ENCODE measurements at places on chromosomes 16 and 17. TPM values are rescaled to one million over a fixed set of nuclear protein-coding genes. Genes with fewer than 3 reads are reported as not detected.

SLC13A2 gene
- not detected for total RNA-seq

C16orf92 gene
- total RNA-seq = not detected

CNP gene
- 66.1 TPM for total RNA-seq

MYL4 gene
- 1,135 TPM for total RNA-seq

KRT35 gene
- total RNA-seq = not detected

GTF3C1 gene
- total RNA-seq = 135 TPM

SLC13A5 gene
- not detected for total RNA-seq

TPSD1 gene
- total RNA-seq = not detected

CASKIN2 gene
- total RNA-seq = 16.9 TPM

KRT13 gene
- total RNA-seq = not detected

DNA sequence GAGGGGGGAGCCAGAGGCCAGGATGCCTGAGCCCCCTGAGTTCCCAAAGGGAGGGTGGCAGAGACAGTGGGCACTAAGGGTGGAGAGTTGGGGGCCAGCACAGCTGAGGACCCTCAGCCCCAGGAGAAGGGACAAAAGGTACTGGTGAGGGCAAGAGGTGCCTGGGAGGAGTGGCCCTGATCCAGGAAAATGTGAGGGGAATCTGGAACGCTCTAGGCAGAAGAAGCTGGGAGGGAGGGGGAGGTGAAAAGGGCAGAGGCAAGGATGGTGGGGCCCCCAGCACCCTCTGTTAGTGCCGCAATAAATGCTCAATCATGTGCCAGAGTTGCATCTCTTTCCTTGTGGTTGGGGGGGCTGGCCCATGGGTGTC lies 1.1 kb downstream of the TCAP start:
- no peak for DNase-seq

DNA sequence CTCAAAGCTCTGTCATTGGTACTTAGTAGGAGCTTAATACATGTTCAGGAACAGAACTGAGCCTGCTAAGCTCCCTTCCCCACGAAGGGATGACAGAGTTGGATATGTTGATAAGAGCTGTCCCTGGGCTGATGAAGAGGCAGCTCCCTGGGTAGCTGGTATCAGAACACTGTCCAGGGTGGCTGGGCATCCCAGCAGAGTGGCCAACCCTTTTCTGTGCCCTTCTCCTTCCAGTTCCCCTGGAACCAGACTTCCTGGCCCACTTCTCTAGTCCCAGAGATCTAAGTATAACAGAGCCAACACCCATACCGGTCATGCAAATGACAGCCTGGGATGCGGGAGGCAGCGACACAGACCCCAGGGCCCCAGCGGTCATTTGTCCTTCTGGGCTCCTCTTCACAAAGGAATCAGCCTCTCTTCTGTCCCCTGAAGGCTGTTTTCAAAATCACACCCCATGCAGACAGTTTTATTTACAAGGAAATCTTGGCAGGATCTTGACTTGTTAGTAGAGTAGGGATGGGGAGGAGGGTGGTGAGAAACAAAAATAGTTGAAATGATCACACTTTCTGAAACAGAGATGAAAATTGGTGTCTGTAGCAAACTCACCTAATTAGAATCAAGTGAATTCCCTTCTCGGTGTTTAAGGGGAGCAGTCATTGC lies 1.4 kb upstream of the RHBDL3 start:
- DNase-seq = no peak

DNA sequence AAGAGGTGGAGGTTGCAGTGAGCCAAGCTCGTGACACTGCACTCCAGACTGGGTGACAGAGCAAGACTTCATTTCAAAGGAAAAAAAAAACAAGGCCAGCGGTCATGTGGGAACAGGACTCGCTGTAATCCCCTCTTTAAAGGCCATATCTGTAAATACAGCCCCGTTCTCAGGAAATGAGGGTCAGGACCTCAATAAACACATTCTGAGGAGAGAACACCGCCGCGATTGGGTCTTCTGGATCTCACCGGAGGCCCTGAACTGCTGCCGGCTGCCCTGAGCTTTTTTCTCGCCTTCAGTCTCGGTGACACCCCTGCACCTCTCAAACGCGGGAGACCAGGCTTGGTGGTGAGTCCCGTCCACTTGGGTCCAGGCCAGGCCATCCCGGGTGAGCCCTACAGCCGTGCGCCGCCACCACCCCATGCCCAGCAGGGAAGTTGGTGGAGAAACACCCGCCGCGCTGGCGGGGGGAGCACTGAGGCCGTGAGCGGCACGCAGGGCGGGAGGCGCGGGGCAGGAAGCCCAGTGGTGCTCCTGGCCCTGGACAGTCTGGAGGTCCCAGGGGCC lies 28.4 kb downstream of the SLC25A10 start:
- no peak for DNase-seq

DNA sequence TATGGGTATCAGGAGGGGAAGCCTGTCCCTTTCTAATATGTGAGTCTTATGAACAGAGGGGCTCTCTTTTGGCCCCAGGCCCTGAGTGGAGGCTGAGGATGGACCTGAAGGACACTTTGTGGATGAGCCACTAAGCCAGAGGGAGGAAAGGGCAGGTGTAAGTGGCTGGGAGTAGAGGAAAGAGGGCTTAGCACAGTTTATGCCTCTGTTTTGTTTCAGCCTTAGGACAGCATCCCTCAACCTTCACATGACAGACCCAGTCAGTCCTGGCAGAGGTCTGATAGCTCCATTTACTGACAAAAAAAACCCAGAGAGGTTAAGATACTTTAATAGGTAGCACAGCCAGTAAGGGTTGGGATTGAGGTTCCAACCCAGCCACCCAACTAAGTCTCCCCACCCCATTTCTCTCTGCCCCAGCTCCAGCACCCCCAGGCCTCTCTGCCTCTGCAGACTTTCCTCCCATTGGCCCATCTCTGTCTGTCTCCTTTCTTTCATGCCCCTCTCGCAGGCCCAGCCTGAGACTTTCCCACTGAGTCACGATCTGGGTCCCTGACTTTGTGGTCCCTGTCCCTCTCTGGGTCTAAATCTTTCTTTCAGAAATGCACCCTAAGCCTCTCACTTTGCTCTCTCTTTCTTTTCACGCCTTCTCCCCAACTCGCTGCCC lies 4.7 kb upstream of the TBX21 start:
- DNase-seq = no peak

- DNase-seq = no peak
Measured at GRCh38 chr16:19655242-19655777, 62.7 kb downstream of the KNOP1 start.

- DNase-seq = no peak
Measured at GRCh38 chr17:49338883-49339282, 23.2 kb downstream of the ZNF652 start.

GRCh38 chr17:27620721-27621120 lies 10.3 kb upstream of the LGALS9 start:
- no peak for DNase-seq

DNA sequence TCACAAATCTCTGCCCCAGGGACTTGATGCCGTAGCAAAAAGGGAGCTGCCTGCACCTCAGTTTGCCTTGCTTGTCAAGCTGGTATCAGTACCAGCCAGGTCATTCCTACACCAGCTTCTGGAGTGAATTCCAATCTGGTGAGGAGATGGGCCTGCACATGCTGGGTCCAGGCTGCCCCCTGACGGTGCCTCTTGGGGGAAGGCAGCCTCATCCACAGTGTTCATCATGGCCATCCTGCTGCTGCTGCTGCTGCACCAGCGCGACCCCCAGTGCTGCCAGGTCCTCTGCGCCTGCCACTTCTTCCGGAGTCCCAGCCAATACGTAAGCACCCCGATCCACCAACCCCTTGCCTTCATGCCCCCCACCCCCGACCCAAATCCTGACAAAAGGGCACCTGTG lies 8.3 kb downstream of the MRPL27 start:
- peak; percentile 24 for DNase-seq

DNA sequence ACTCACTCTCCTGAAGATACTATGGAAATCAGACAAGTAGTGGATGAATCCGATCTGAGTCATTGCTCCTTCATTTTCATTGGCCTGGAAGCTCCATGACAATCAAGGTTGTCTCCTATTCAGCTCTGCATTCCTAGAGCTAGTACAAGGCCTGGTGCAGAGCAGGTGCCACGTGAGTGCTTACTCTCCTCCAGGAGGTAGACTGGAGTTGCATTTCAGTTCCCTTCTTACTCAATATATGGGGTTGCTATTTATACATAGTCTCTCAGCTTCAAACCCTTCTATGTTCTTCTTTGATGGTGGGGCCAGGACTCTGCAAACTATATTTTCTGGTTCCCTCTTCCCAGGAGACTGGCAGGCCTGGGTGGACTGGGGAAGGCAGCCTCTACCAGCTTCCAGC lies 148.3 kb downstream of the ASIC2 start:
- no peak for DNase-seq

GRCh38 chr16:1964506-1965395 lies at the start of gene RPS2:
RPS2 (minus strand) TSS chr16:1964826; CDS start chr16:1964625, 201 bp downstream.
- peak; percentile 98 for DNase-seq

- DNase-seq = no peak
Measured at GRCh38 chr17:65305778-65306177, 168.6 kb downstream of the RGS9 start.

DNA sequence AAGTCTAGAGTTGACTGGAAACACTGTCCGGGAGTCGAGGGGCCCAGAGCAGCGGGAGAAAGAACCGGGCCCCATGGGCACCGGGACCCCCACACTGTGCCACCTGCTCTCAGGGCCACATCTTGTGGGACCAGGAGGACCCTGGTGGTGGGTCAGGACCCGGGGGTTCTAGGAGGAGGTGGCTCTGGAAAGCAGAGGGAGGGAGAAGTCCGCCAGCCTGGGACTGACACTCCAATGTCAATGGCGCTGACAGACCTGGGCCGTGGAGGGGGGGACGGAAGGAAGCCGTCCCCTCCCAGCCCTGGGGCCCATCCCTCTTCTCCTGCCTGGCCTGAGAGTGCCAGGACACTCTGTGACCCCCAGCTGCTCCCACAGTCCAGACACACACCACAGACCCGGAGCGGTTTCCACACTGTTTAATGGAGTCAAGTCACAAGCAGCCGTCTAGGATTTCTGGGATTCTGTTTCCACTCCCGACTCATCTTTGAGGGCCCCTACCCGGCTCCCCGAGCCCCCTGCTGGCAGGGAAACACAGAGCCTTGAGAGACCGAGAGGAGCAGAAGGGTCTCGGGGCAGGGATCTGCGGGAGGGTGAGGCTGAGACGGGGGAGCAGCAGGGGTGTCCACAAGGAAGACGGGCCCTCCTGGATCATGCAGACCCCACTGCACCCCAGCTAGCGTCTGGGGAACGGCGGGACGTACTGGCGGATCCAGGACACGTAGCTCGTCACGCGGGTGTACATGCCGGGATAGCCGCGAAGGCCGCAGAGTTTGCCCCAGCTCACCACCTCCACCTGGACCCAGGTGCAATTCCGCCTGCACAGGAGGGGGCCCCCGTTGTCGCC lies 23.5 kb upstream of the UBE2I start:
- DNase-seq = no peak

GRCh38 chr16:82524976-82525375 lies 101.8 kb upstream of the CDH13 start:
- peak; percentile 25 for DNase-seq

DNA sequence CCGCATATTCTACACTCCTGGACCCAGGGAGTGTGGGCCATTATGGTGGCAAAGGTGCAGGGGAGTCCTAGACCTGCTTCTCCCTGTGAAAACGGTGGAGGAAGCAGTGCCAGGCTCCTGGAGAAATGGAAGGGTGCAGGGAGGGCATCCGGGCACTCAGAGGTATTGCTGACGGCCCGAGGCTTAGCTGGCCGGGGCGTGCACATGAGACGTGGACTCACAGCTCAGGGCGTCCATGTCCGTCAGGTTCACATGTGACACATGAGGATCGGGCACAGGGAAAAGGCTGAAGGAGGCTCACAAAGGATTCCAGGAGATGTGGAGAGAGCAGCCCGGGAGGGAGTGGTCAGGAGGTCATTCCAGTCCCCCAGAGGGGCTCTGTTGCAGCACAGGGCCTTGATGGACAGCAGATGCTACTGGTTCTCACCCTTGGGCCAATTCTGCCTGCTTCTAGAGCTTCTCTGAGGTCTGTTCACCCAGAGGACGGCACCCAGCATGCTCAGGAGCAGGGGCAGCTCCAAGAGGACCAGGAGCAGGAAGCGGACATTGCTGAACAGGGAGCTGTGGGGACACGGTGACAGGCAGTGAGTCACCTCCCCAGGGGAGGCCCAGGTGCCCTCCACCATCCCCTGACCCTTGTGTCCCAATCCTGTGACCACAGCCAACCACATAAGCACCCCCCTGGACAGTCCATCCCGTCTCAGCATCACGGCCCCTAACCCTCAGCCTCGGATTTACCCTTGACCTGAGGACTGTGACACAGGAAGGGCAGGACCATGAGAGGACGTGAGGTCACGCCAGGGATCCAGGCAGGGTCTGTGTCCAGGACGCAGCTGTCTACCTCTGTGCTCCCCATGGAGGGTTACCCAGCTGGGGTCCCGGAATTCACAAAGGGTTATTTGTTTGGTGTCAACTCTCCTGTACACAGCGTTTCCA lies 4.5 kb downstream of the CD300C start:
- no peak for DNase-seq

DNA sequence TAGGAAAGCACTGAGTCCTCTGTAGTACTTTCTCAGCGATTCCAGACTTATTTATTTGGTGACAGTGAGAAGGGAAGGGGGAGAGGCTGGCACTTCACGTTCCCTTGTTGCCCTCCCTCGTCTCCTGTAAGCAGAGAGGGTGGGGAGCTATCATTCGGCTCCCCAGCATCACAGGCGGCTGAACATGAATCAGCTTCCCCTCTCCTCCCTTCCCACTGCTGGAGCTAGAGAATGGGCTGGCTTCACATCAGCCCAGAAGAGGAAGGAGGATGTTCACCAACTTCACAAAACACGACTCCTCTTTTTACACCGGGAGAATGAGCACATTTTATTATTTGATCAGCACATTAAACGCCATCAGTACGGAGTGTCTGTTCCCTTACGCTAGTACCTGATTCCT lies 6.7 kb upstream of the CMIP start:
- DNase-seq = no peak

DNA sequence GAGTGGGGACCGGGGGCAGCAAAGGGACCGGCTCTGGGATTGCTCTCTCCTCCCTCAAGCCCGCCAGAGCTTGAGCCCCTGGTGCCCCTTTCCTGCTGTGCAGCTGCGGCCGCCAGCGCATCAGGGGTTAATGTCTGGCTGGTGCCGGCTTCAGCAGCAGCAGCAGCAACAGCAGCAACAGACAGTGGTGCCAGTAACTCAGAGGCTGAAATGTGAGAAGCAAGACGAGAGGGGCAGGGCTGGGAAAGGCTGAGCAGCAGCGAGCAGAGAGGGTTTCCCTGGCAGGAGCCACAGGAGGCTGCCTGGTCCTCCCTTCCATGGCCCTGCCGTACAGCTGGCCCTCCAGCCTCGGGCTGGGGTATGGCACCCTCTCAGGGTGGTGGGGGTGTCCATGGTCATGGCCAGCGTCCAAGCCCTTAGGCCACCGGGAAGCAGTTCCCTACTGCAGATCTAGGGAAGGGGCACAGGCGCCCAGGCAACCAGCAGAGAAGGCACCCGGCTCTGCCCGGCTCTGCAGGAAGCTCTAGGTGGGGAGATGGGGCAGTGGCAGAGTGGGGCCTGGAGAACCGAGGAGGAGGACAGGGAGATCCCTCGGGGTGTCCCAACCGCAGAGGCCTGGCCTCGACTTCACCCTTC lies 21.1 kb upstream of the TFAP4 start:
- DNase-seq = peak; percentile 90

- no peak for DNase-seq
Measured at GRCh38 chr16:79042886-79043285, 557.7 kb downstream of the MAF start.

GRCh38 chr17:76270127-76270592 lies 5.0 kb downstream of the UBALD2 start:
- no peak for DNase-seq

GRCh38 chr16:66717776-66718175 lies 21.2 kb upstream of the CMTM4 start:
- no peak for DNase-seq

GRCh38 chr16:31201582-31202413 lies 762 bp downstream of the PYCARD start:
- no peak for DNase-seq
